ENCODE measurements at places on chromosomes 3 and 15.

DNA sequence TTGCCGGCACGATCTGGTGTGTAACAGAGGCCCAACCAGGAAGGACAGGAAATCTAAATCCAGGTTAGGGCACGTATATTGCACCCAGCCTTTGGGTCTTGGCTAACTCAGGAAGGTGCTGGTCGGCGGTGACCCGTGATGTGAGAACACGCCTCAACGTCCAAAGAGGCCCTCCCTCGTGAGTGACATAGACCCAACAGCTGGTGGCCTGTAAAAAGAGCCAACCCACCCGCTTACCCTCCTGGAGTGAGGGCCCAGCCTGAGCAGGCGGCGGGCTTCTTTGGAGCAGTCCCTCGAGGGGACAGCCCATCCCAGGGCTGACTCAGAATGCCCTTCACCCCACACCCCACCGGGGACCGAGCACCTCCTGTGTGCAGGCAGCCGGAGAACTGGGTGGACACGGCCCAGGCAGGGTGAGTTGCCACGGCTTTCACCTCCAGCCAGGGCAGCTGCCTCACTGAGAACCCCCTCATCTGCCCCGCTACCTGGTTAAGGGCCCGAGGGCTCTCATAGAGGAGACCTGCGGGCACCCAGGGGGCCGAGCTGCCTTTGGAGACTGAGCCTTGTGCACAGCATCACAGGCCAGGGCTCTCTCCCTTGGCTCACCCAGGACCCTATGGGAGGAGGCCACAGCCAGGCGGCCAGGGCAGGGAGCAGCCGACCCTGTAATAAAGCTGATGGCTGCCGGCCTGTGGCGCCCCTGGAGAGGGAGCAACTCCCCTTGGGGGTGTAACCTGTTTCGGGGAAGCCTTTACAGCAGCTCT lies 41.8 kb downstream of the ZNF710 start:
- no peak for DNase-seq

DNA sequence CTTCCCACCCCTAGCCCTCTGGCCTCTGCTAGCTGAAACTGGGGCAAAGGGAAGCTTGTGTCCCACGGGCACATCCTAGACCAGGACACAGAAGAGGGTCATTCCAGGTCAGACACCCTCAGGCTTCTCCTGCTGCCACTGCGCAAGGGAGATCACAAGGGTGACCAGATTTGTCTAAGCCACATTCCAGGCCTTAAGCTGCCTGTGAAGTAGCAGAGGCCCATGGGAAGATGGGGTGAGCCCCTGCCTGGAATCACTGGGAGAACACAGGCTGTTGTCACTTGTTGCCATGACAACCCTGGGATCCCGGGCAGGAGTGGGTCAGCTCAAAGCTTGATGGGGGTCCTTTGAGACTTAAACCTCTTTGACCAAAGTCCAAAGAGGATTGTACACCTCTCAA lies 10.8 kb downstream of the STRA6 start:
- DNase-seq = no peak

GRCh38 chr15:96801576-96802150 lies 471.2 kb downstream of the NR2F2 start:
- no peak for DNase-seq

DNA sequence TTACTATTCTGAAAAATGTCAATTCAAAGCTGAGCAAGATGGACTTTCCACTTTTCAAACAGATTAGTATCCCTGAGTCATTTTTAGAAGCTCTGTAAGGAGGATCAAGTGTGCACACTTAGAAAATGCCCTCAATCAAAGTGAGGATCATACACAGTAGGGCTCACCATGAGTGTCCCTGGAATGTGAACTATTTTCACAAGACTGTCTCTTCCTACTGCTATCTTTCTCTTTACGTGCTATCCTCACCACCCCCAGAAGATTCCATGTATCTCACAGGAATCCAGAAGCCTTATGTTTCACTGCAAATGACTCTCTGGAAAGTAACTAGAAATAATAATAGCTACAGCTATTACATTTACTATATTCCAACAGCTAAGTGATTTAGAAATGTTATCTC lies 349.9 kb upstream of the TGFBR2 start:
- no peak for DNase-seq

GRCh38 chr3:187630404-187630803 lies 39.8 kb downstream of the SST start:
- no peak for DNase-seq

GRCh38 chr3:152960684-152961083 lies 125.8 kb downstream of the P2RY1 start:
- DNase-seq = peak; percentile 11

GRCh38 chr3:159805411-159805772 lies 183.2 kb upstream of the IL12A start:
- DNase-seq = no peak

DNA sequence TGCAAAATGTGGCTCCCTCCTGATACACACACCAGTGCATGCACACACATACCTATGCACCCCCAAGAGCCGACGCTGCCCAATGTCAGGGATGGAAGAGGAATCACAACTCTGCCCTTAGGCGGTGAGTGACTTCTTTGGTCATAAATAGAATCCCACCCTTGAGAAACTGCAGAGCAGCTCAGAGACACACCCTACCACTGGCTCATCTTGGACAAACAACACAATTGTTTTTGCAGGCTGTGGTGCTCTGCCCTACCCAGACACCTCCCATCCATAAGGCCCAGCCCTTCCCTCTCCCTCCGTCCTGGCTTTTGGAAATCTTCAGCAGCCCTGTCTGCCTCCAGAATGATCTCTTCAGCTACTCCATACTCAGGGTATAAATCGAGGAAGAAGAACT lies 73.8 kb upstream of the HRH1 start:
- DNase-seq = no peak

- peak; percentile 91 for DNase-seq
These were observed 156.8 kb downstream of the WNT5A start for GRCh38 chr3:55330355-55330754.

DNA sequence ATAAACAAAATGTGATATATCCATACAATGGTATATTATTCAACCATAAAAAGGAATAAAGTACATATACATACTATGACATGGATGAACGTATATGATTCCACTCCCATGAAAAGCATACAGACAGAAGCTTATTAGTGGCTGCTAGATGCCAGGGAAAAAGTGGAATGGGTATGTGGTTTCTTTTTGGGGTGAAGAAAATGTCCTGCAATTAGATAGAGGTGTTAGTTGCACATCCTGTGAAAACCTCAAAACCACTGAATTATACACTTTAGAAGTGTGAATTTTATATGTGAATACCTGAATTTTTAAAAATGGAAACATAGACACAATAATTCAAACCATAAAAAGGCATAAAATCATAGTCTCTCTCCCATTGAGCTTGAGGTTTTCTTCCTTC lies 11.2 kb downstream of the DENND6A start:
- DNase-seq = no peak

DNA sequence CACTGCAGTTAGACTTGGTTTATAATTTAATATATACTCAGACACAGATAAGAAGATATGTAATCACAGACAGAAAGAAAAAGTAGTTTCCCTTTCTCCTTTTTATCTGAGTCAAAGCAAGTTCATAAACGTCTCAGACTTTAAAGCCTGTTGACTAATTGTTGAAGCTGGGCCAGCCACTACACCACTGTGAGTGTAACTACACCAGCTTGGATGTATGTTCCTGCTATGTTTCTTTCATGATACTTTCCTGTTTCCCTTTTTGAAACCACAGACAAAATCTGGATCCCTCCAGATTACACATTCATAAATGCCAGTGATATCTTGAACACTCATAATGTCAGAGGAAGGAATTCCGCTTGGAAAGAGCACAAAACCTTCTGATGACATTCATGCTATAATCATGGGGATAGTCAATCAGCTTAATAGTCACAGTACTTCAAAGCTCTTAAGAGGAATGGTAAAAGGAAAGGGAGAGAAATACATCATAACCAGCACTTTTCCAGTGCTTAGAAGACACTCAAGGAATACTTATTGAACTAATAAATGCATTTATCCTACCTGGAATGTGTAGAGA lies 32.0 kb downstream of the KCNMB2 start:
- DNase-seq = no peak

- DNase-seq = peak; percentile 56
These were observed 2.6 kb upstream of the UBE2Q2 start for GRCh38 chr15:75840659-75841058.

- DNase-seq = peak; percentile 11
These were observed 10.4 kb downstream of the SLITRK3 start for GRCh38 chr3:165185707-165186327.

DNA sequence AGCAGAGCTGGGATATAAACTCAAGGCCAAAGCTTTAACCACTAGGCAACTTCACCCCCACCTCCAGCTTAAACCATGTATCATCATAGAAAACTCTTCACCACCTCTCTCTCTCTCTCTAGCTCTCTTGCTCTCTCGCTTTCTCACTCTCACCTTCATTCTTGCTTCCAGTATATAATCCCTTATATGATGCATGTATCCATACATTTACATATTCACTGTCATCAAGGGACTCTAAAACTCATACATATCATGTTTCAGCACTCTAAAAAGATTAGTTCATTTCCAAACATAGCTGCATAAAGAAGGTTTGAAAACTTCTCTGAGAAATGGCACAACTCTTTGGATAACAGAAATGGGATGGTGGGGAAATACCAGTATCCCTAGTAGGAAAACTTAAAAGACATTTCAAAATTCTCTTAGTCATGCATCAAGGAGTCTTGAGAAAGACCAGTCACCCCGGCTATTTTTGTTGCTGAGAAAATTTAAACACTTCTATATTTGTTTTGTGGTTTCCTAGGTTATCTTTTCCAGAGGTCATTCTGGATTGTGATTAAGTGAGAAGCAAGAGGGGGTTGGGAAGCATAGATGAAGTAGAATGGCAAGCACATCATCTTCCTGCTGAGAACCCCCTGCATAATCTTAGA lies 447.8 kb upstream of the THBS1 start:
- peak; percentile 70 for DNase-seq

- peak; percentile 91 for DNase-seq
These were observed 80.0 kb downstream of the SQOR start for GRCh38 chr15:45714590-45715488.

DNA sequence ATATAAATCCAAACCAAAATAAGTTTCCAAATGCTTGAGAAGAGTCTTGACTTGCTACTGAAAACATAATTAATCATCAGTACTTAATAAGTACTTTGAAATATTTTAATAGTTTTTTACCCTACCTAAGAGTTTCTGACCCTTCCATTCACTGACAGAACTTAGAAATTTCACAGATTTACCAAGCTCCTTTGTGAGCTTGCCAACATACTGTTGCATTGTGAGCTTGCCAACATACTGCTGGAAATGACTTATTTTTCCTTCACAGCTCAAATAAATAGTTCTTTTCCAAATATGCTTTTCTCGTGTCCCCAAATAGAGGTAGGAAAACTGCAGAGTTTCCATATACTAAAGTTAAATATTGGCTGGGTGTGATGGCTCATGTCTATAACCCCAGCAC lies 9.6 kb upstream of the AADAC start:
- no peak for DNase-seq

GRCh38 chr3:36890261-36890660 lies 54.6 kb downstream of the TRANK1 start:
- DNase-seq = no peak

DNA sequence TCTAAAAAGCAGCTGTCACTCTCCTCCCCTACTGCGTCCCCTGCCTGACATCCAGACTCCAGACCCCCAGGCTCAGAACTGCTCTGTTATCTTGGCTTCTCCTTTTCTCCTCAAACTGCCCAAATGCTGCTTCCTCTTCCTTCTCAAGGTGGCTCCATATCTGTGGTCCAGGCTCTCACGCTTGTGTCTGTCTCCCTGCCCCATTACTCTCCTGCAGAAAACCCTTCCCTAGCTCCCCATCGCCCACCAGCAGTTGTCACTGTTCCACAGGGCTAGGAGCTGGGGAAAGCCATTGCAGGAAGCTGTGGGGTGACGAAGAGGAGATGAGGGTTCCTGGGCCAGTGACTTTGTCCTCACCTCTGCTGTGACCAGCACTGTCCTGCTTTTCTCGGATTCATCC lies 30.7 kb upstream of the CGNL1 start:
- no peak for DNase-seq

- DNase-seq = no peak
These were observed 78.7 kb upstream of the ATP2B2 start for GRCh38 chr3:10583798-10584708.

GRCh38 chr3:25820366-25820765 lies 30.5 kb downstream of the OXSM start:
- DNase-seq = peak; percentile 93

DNA sequence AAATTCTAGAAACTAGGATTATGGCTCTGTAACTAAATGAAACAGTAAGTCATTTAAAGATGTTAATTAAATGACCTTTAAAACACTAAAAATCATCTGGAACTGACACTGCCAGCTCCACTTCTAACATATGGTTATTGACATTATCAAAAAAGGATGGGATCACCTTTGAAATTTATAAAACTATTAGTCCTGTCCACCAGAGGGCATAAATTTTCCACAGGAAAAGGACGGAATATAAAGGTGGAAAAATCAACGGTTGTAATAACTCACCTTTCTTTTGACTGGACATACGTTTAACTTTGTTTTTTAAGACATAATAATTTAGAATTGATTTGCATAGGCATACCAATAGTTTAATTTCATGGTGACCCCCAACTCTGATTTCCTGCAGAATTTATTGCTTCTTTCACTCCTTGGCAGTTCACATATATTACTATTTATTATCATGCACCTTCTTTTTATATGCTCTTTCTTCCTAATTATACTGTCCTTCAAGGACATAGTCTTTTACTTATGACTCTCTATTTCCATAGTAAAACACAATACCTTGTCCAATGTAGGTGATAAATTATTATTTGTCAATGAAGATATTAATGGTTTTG lies 345.7 kb downstream of the CADM2 start:
- peak; percentile 16 for DNase-seq

DNA sequence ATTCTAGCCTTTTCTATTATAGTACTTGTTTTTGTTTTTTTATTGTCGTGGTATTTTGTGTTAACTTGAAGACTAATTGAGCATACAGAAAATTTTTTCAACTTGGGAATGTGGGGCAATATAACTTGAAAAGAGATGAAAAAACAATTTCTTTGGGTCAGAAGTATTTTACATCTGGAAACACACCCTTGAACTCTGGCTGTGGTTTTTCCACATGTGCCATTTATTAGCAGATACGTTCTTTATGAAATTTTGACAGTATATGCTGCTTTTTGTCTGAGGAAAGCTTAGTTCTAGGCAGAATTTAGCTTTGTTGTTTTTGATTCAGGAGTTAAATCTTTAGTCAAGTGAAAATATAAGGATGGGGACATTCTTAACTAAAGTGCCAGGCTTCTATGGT lies 44.7 kb downstream of the TCF12 start:
- no peak for DNase-seq

Data from foreskin fibroblast (primary cell).